A172 (cell line): ENCODE measurements at places on chromosomes 5 and 9.

- no peak for DNase-seq
Observed at GRCh38 chr5:78360674-78360923, 182 bp downstream of the SCAMP1 start.

- DNase-seq, result peak; percentile 61
Observed at GRCh38 chr5:154367101-154367500, 78.7 kb upstream of the SAP30L start.

DNA sequence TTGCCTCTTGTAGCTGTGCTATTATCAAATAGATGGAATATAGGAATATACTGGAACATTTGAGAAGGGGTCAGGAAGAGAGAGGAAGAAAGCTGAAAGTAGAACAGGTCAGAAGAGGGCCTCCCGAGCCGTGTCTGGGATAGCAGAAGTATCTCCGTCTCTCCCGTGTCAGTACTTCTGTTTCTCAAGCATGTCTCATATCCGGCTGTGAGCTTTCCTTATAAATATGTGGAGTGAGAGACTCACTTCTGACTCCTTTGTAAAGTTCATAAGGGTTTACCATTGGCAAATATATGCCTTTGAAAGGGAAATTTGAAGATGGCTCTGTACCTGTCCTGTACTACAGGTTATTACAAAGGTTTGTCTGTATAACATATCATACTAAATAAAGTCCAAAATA lies 50.3 kb downstream of the MOCS2 start:
- DNase-seq, result no peak

GRCh38 chr9:129435988-129436717 lies 184.7 kb downstream of the C9orf50 start:
- DNase-seq, result no peak

- DNase-seq, result no peak
Observed at GRCh38 chr9:99004115-99004514, 60.4 kb downstream of the COL15A1 start.

GRCh38 chr5:124742983-124743601 lies 3.3 kb downstream of the ZNF608 start:
- DNase-seq, result peak; percentile 86

- DNase-seq, result no peak
Observed at GRCh38 chr5:144377207-144377606, 206.5 kb downstream of the KCTD16 start.

GRCh38 chr5:106796081-106796480 lies 874.7 kb downstream of the EFNA5 start:
- DNase-seq, result no peak

DNA sequence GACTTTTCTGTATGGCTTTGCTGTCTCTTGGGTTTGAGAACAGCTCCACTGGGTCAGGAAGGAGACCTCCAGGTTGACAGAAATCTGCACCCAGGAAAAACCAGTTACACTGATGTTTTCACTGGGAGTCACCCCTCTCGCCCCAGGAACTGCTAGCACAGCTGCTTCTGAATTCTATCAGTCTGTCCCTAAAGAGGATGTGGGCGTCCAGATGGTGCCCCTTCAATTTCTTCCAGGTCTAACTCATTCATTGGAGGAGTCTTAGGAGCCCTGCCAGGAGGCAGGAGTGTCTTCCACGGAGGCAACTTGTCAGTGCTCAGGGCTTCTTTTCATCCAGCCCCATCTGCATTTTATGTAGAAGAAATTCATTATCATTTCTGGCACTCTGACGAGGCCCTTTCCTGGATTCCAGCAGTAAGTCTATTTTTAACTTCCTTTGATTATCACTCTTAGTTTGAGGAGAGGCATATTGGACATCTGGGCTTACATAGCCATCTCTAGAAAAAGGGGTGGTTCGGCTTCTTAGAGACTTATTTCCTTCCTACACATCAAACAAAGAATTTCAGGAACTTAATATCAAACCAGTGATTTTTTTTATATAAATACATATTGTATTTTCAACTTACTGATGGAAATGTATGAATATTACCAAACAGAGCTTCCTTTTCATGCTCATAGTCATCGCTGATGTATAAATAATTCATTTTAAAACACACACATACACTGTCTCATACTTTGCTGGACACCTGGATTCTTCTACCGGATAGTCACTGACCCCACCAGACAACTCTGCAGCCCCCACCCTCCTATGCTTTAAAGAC lies 148.8 kb downstream of the IRX2 start:
- no peak for DNase-seq

- no peak for DNase-seq
Observed at GRCh38 chr9:3261484-3261883, 264.3 kb downstream of the RFX3 start.

DNA sequence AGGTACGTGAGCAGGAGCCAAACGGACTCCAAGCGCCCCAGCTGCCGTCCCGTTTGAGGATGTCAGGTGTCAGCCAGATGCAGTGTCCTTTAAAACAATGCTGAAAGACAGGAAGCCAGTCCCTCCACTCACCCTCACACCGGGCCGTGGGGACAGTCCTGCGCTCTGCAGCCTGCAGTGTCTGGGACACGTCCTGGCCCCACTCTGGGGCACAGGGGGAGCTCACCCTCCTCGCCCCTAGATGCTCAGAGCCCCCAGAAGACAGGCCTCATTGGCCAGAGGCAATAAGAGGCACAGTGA lies 79.7 kb downstream of the ZNF354C start:
- no peak for DNase-seq

DNA sequence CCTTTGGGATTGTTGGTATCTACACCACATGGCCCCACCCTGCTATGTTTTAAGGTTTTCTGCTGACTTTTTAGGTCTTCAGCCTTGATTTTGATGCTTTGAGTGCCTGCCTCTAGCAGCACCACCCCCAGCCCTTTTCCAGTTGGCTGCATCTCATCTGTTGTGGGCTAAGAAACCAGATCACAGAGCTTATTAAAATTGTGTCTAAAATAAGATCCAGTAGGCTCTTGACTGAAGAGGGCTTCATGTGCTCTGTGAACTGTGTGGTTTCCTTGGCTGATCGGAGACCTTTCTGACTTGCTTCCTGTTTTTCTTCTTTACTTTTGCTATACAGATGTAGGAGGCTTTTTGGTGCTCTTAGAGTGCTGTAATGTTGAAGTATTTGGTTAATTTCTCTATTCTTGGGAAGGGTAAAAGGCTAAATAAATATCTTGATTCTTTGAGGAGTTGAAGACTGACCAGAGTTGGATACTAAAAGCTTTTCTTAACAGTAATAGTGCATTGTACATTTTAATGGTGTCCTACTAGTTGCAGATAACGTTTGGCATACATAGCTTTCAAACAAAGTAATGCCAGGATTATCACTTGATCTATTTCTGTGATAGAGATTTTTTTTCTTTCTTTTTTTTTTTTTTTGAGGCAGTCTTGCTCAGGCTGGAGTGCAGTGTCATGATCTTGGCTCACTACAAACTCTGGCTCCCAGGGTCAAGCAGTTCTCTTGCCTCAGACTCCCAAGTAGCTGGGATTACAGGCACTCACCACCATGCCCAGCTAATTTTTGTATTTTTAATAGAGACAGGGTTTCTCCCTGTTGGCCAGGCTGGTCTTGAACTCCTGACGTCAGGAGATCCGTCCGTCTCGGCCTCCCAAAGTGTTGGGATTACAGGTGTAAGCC lies 4.5 kb downstream of the UBE2D2 start:
- DNase-seq, result no peak

GRCh38 chr5:7668627-7669026 lies 182.3 kb downstream of the CFAP90 start:
- no peak for DNase-seq

- DNase-seq, result no peak
Observed at GRCh38 chr5:57246426-57246825, 72.6 kb downstream of the GPBP1 start.

- DNase-seq, result peak; percentile 57
Observed at GRCh38 chr5:176441921-176442323, 6.3 kb upstream of the FAF2 start.

DNA sequence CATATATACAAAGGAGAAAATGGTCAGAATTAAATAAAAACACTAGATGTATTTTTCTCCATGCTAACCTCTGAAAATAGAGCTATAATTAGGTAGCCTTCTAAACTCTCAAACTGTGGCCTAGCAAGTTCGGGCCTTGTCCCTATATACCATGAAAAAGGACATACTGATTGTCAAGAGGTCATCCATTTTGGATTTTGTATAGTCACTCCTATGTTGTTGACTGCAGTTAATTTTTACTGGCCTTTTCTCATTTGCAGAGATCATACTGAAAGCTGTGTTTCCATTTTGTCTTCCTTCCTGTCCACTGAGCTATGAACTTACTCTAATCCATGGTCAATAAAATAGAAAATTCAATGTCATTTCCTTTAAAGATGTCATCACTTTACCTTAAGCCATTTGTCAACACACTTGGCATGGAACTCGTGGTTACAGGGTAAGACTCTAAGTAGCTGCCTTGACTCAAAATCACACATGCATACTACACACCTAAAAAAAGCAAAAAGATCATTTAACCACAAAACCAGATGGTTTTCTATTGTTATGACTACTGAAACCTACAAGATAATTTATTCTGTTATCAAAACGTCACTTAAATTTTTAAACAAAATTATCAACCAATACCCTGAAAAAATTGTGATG lies 58.0 kb downstream of the RNF38 start:
- no peak for DNase-seq

- DNase-seq, result peak; percentile 95
Observed at GRCh38 chr9:107707428-107707837, 217.9 kb upstream of the KLF4 start.

DNA sequence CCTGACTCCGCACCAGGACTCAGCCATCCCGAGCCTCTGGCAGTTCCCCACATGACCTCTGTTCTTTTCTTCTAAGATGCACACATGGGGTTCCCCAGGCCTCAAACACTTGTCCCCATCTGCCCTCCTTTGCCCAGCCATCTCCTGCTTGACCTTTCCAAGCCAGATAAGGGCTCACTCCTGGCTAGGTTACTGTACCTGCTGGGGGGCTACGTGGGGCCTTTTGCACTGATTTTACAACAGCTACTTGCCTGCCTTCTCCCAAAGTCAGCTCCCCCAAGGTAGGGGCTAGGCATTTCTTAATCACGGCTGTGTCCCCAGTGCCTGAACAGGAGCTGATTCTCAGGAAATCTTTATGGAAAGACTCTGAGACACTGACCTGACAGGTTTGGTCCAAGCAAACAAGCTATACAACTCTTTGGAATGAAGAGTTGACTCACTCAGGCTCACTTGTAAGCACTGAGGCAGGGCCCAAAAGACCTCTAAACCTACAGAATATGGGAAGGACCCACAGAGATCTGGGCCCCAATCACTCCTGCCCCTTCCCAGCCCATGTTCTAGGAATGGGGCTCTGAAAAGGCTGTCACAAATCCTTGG lies 2.5 kb downstream of the MACROH2A1 start:
- DNase-seq, result no peak

DNA sequence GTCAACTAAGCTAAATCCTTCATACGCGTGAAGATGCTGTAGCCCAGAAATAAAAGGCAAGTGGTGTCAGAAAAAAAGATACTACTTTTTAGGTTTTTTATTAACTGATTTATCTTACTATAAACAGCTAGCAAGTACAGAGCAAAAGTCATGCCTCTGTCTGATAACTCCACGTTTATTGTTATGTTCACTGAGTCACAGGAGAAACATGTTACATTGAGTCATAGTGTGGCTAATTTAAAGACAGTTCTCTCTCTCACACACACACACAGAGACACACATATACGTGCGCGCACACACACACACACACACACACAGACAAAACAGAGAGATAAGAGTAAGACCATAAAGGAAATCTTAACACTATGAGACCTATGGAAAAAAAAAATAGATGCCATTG lies 770.0 kb upstream of the CDH10 start:
- peak; percentile 32 for DNase-seq

DNA sequence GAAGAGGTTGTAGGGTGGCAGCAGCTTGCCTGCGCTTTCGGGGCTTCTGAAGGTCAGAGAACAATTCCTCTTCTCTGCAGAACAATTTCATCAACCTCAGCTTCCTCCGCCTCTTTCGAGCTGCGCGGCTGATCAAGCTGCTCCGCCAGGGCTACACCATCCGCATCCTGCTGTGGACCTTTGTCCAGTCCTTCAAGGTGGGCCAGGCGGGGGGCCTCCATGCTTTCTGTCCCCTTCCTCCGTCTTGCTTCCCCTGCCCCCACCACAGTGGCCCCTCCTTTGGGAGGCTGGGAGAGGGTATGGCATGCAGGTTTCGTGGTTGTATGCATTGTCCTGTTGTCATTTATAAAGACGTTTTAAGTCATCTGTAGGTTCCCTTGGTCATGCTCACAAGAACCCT lies 195.8 kb downstream of the CACNA1B start:
- no peak for DNase-seq

DNA sequence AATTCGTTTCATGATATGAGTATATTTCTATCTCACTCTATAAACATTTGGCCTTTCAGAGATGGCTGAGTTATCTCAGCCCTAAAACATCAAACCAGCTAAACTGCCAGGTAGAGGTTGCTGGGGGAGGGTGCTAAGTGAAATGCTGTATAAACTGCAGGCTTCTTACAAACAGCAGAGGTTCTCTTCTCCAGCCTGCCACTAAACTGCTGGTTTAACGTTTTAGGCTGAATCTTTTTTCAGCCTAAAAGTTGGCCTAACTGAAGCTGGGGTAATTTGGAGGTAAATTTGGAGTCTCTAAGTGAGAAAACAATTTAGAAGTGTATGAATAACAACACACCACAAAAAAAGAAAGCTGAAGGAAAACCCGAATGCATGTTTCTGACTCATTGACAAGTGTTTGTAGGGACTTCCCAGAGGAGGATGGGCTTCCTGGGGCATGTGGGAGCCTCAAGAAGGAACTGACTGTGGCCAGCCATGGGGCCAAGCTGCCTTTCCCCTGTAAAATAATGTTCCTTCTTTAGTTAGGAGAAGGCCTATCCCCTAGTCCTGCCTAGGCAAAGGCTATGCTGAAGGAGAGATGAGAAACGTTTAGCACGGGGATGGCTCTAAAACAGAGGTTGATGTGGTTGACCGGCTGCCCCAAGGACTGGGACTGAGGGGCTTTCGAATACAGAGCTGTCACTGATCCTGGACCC lies 44.3 kb downstream of the SLC28A3 start:
- peak; percentile 81 for DNase-seq

DNA sequence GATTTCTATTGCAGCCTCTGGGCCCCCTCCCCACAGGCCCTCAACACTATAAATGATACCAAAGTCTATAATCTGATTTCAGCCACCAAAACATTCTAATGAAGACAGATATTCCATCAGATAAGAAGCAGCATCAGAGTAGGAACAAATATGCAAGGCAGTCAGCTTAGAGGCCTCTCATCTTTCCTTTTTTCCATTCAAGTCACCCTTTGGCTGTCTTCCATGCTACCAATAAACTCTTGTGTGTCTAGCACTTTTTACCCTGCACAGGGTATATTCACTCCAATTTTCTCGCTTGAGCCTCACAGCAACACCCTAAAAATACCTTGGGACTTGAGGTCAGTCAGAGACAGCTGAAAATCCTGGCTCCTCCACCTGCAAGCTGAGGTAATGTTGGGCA lies 193.7 kb downstream of the BRINP1 start:
- DNase-seq, result no peak

GRCh38 chr5:170339780-170340167 lies 42.2 kb upstream of the LCP2 start:
- no peak for DNase-seq

DNA sequence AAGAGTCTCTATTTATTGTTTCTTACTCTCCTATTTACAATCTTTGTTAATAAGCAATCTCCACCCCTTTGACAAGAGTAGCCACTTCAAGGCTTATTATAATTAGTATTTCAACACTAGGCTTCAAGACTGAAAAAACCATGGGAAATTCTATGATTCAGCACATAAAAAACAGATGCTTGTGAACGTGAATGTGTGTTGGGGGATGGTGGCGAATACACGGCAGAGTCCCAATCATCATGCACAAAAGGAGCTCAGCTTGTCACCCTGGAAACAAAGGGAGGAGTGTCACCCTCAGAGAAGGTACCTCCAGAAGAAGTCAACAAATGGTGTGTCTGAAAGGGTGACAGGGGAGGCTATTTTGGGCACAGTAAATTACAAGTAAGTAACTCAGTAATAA lies 157.2 kb upstream of the RETREG1 start:
- no peak for DNase-seq
